ENCODE measurements at places on chromosomes 12 and 14.

GRCh38 chr12:104416136-104416535 lies 40.6 kb upstream of the CHST11 start:
- DNase-seq = no peak

DNA sequence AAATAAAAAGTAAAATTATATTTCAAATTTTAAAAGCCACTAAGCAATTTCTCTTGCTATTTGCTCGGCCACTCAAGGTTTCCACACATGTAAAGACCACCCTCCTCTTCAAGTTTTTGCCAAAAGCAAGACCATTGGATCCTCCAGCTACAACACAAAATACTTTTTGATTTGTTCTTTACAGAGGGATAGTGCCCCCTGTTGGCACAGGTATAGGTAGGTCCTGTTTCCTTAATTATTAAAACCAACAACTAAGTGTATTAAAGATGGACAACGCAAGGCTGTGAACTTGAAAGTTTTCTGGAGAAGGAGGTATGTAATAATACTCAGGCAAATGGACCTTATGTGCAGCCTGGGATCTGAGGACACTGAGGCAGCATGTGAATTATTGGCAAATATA lies 23.8 kb downstream of the ATP6V1D start:
- no peak for DNase-seq

- DNase-seq = peak; percentile 82
Observed at GRCh38 chr12:122421821-122422729, at the start of gene CLIP1. Gene CLIP1 (minus strand): TSS chr12:122422669. CDS start chr12:122380452, 42,217 bp downstream.

- no peak for DNase-seq
Observed at GRCh38 chr12:32693036-32693435, 13.9 kb downstream of the DNM1L start.

All from sigmoid colon (tissue), 7 donors.